ENCODE measurements at places on chromosomes 7 and 10. TPM values are rescaled to one million over a fixed set of nuclear protein-coding genes. Genes with fewer than 3 reads are reported as not detected.

The GPRIN2 gene
- 40.5 TPM for total RNA-seq

The TAS2R41 gene
- total RNA-seq, result not detected

The ZNF804B gene
- not detected for total RNA-seq

The JCAD gene
- total RNA-seq, result 17.8 TPM

The RARRES2 gene
- not detected for total RNA-seq

The NEUROD6 gene
- total RNA-seq, result not detected

The EN2 gene
- 1.0 TPM for total RNA-seq

The COL1A2 gene
- not detected for total RNA-seq

The AGMO gene
- total RNA-seq, result 1.1 TPM

The DIP2C gene
- total RNA-seq, result 9.7 TPM

The RGR gene
- total RNA-seq, result not detected

The SEMA4G gene
- 9.0 TPM for total RNA-seq

The LIPN gene
- not detected for total RNA-seq

The MALRD1 gene
- total RNA-seq, result not detected

The GNAT3 gene
- not detected for total RNA-seq

The PNLIPRP3 gene
- not detected for total RNA-seq

The HTR7 gene
- 0.13 TPM for total RNA-seq

The MPP7 gene
- total RNA-seq, result 0.29 TPM

The PKD2L1 gene
- 0.07 TPM for total RNA-seq

The C10orf71 gene
- not detected for total RNA-seq

The HKDC1 gene
- 13.7 TPM for total RNA-seq

The TAS2R4 gene
- total RNA-seq, result 0.07 TPM

The GATA3 gene
- 6.4 TPM for total RNA-seq

The CYREN gene
- total RNA-seq, result 86.1 TPM

The CTAGE6 gene
- total RNA-seq, result not detected

The TMEM120A gene
- total RNA-seq, result 47.3 TPM

The TMUB1 gene
- total RNA-seq, result 38.5 TPM

The TSPAN33 gene
- total RNA-seq, result 5.1 TPM

The ADCY1 gene
- 2.0 TPM for total RNA-seq

The ELOVL3 gene
- total RNA-seq, result 0.22 TPM

The PNLIPRP2 gene
- not detected for total RNA-seq

The KCNH2 gene
- 2.0 TPM for total RNA-seq

The GRID2IP gene
- not detected for total RNA-seq

The PIP gene
- 0.36 TPM for total RNA-seq

The ZNF777 gene
- 22.0 TPM for total RNA-seq

The SLC29A3 gene
- 21.6 TPM for total RNA-seq

The MSS51 gene
- 0.36 TPM for total RNA-seq

The KIN gene
- 11.4 TPM for total RNA-seq

The ZNF746 gene
- 20.2 TPM for total RNA-seq
